SHP77 (cell line): ENCODE measurements at places on chromosomes 5 and 9.

DNA sequence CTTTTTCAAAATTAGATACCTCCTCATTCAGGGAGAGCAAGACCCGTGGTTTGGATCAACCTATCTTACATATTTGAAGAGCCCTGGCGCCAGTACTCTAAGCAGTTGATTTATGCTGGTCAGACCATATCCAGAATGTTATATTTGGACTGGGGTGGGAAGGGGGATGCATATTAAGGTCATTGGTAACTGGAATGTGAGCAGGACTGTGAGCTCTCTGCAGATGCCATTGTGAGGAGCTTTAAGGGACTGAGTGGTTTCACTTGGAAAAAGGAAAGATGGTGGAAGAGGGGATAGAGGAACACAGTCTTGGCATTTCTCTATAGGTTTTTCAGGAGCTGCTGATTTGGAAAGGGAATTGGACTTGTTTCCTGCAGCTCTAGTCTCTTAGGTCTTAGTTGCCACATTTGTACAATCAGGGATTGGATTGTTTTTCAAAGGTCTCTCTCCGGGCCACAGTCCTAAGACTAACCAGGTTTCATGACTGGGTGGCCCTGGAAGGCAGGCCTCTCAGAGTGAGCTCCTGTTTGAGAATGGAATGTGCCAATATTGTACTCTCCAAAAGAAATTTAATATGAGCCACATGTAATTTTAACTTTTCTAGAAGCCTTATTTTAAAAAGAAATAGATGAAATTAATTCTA, 25.8 kb upstream of the F2R start:
- no peak for DNase-seq

DNA sequence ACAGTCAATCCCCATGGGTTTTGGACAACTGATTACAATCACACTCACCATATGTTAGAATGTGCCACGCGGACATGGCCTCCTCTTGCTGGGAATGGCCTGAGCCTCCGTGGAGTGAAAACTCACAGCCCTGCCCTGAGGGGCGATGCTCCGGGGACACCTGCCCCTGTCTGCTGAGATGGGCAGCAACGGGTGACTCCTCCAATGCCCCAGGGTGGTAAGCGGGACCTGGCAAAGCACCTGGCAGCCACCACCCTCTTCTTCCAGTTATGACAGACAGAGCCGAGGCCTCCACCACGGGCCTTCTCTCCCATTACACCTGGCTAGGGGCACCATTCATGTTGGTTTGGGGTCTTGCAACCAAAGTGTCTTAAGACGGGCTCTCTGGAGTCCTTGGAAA, 94.9 kb upstream of the COL5A1 start:
- DNase-seq, result no peak

DNA sequence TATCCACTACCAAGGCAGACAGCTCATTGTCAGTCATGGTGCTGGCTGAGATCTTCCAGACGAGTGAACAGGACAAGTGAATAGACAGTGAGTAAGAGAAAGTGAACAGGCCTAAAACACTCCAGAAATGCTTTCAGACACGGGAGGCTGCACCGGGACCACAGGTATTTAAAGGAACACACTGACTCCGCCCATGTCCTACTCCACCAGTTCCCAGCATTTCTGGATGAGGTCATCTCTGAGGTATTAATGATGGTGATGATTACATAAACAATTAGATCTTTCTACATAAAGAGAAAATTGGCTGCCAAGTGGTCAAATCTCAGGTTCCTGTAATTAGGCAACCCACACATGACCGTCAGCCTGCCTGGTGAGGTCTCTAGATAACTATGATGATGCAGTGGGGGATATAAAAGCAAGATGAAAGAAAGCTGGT, at the start of gene ACTBL2:
TSS of gene ACTBL2 (minus strand) at position 141 of the 436 bp plus-strand sequence. CDS start at position 37, 104 bp downstream.
- no peak for DNase-seq

GRCh38 chr9:136882109-136882946, 4.0 kb upstream of the TRAF2 start:
- DNase-seq, result peak; percentile 35

GRCh38 chr9:36914212-36914577, 119.9 kb downstream of the PAX5 start:
- DNase-seq, result no peak

GRCh38 chr9:84519413-84519812, 150.1 kb upstream of the NTRK2 start:
- DNase-seq, result no peak

DNA sequence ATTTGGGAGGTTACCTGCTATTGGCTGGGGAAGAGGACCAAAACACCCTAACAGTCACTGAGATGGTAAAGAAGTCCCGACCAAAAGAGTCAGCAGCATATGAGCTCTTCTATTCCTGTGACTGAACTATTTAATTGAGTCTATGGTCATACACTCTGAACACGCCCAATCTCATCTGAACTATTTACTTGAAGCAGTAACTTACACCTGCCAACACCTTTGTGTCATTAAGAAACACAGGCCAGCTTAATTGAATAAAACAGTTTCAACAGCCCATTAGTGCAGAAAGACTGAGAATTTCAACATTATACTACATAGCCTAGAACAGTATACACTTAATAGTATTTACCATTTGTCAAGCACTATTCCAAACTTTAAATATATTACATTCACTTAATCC, 47.8 kb downstream of the NR6A1 start:
- DNase-seq, result no peak

- DNase-seq, result no peak
These were observed 972.4 kb upstream of the ACO1 start for GRCh38 chr9:31412081-31412480.

DNA sequence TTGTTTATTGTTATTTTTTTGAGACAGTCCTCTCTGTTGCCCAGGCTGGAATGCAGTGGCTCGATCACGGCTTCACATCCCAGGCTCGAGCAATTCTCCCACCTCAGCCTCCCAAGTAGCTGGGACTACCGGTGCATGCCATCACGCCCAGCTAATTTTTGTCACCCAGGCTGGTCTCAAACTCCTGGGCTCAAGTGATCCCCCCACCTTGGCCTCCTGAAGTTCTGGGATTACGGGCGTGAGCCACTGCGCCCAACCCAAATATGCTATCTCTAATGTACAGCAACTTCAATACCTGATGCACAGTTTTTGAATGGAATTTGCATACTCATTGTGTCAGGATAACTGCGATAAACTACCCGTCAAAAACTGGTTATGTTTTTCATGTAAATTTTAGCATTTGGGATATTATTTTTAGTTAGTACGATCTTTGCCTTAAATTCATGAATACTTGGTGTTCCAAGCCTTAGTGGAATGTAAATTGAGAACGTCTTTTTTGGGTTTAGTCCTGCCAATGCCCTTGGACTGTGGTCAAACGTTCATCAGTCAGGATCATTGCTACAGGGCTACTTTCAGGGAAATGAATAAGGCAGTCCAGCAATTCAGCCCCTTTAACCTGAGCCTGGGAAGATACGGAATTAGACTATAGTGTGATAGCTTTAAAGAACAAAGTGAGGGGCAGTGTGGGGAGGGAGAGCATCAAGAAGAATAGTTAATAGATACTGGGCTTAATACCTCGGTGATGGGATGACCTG, 4.4 kb downstream of the UGCG start:
- DNase-seq, result no peak

DNA sequence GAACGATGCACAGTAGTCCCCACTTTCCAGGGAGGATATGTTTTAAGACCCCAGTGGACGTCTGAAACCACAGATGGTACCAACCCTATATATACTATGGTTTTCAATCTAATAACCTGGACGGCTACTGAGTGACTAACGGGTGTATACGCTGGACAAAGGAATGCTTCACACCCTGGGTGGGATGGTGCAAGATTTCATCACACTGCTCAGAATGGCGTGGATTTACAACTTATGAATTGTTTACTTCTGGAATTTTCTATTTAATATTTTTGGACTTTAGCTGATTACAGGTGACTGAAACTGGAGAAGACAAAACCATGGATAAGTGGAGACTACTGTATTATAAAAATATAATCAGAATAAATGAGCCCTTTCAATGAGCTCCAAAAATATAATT, 147.6 kb upstream of the TRIM32 start:
- no peak for DNase-seq

- DNase-seq, result no peak
These were observed 80.1 kb downstream of the MACROH2A1 start for GRCh38 chr5:135318924-135319323.

GRCh38 chr5:62340392-62340791, 34.4 kb downstream of the KIF2A start:
- no peak for DNase-seq

GRCh38 chr9:104068546-104068945, 25.6 kb upstream of the SMC2 start:
- DNase-seq, result no peak

DNA sequence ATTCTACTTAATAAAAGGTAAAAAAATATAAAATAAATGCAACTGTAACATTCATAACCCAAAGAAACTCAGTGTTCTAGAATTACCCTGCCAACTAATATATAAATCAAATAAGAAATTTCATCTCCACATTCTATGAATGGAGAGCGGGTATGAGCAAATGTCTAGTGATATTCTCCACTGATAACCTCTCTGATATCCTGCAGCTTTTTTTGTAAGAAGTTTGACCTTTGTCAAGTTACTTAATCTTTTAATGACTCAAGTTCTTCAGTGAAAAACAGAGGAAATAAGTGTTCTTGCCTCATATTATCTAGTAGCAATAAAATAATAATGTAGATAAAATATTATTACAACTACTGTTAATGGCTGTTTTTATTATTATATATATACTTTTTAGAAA, 1275.6 kb upstream of the CDH9 start:
- DNase-seq, result no peak
